ENCODE measurements at places on chromosomes 7 and 10. TPM values are rescaled to one million over a fixed set of nuclear protein-coding genes. Genes with fewer than 3 reads are reported as not detected.

- peak; percentile 45 for DNase-seq
Measured at GRCh38 chr7:73681031-73681430, 2.2 kb downstream of the DNAJC30 start.

DNA sequence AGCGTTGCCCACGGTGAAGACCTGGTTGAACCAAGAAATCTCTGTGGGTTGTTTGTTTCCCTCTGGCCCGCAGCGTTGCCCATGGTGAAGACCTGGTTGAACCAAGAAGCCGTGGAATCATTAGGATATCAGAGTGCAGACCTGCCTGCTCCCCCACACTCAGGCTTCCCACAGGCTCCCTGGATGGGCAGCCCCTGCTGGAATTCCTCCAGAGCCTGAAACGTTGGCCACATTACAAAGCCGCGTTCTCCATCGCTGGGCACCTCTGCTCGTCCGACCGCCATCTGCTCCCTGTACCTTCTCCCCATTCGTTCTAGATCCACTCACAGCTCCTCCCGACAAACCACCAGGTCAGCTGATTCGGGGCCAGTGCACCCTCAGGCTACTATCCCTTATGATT is 266.9 kb upstream of the SHH start:
- DNase-seq, result no peak

GRCh38 chr7:150665896-150666295 is 19.6 kb upstream of the GIMAP2 start:
- DNase-seq, result no peak

GRCh38 chr7:85068799-85069198 is 118.1 kb downstream of the SEMA3D start:
- peak; percentile 30 for DNase-seq

- peak; percentile 5 for DNase-seq
Measured at GRCh38 chr10:116169782-116170445, 103.1 kb downstream of the GFRA1 start.

DNA sequence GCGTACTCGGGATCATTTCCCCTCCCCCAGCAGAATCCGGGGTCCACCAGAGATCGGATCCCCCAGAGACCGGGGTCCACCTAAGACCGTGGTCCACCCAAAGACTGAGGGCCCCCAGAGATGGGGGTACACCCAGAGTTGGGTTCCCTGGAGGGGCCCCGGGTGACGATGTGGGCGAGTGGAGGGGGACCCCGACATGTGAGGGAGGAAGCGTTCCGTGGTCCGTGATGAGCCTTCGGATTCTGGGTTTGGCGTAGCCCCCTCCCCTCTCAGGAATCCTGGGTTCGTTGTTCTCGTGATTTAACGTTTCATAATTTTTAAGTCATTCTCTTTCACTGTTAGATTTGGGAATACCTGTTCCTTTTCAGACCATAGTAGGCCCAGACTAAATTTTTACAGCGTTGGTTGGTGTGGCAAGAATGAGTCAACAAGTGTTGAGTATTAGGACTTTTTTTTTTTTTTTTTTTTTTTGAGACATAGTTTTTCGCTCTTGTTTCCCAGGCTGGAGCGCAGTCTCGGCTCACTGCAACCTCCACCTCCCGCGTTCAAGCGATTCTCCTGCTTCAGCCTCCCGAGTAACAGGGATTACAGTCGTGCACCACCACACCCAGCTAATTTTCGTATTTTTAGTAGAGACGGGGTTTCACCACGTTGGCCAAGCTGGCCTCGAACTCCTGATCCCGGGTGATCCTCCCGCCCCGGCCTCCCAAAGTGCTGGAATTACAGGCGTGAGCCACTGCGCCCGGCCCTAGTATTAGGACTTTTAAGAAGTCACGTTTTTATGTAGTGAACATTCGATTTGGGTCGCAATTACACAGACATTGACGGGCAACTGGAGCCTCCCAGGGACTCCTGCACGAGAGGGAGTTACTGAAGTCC is 672 bp downstream of the GTPBP4 start:
- DNase-seq, result peak; percentile 18

GRCh38 chr10:27643301-27643700 is 102.3 kb downstream of the MKX start:
- DNase-seq, result no peak

DNA sequence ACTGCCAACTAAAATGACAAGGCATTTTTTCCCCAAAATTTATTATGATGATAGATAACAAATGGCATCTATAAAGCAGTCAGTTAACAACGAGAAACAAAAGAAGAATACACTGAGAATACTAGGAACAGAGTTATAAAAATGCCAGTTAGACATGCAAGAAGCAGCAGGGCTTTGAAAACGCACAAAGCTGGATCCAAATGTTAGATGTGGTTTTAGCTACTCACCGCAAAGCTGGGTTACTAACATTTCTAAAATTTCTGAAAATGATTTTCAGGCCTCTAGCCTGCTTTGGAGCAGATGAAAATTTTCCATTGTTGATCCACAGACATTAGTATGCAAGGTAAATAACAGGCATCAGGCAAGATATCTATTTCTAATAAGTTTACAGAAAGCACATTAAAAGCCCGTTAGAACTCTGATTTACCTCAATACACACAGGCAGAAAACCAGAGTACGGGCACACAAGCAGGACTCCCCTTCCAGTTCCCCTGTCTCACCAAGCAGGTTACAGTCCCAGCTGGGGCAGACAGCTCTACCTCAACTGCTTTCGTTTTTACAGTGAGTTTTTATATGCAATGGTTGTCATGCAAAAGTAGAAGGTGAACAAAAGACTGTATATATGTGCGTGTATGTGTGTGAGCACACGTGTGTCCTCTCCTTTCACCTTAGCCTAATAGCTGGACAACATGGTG is 37.9 kb downstream of the GLI3 start:
- peak; percentile 78 for DNase-seq

- DNase-seq, result no peak
Measured at GRCh38 chr7:29228289-29229011, 33.9 kb downstream of the CHN2 start.

GRCh38 chr7:23445326-23445725 is 25.0 kb downstream of the IGF2BP3 start:
- DNase-seq, result no peak

DNA sequence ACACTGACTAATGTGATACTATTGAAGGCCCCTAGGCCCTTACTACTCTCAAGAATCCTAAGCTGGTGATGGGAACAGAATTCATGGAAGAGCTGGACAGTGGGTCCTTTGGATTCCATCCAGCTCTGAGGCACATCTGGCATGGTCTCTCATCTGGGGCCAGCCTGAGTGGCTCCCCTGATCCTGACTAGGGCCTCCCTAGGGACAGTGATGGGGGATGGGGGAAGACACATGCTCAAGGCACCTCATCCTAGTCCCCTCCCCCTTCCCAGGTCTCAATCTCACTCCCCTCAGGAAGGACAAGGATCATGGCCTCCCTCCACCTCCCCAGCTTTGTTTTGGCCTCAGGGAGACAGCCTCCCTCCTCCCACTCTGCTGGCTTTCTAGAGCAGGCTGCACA is 1.8 kb downstream of the KCNIP2 start:
- no peak for DNase-seq

GRCh38 chr7:141178486-141179135 is 104.7 kb downstream of the TMEM178B start:
- DNase-seq, result no peak

GRCh38 chr7:17304926-17305325 is 6.5 kb downstream of the AHR start:
- DNase-seq, result peak; percentile 84

- DNase-seq, result no peak
Measured at GRCh38 chr10:56586461-56586891, 225.4 kb upstream of the ZWINT start.

- peak; percentile 96 for DNase-seq
Measured at GRCh38 chr10:113326160-113327111, 226.4 kb upstream of the HABP2 start.

DNA sequence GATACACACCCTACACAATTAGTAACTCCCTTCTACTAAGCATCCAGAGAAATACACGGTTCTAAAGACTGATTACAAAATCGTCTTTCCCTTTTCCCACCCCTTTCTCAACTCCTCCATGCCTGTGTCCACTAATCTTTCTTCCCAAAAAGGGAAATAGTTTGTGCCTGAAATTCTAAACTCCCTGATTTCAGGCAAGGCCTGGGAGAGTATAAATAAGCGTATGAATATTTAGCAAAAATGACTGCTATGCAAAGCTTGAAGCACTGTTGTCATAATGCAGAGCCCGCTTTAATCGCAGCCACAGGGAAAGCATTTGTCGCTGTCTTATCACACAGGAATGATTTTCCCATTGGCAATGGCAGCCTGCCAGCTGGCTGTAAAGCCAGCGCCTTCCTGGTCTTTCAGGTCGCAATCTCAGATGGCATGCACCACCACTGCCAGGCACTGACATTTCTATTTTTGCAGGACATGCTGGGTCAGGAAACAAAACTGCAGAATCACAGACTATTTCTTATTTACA is 142.9 kb upstream of the PCGF5 start:
- DNase-seq, result no peak

The PON3 gene
- not detected for total RNA-seq

The PRRT4 gene
- total RNA-seq, result not detected

The NME8 gene
- not detected for total RNA-seq

The TUBB8 gene
- not detected for total RNA-seq

The H2BK1 gene
- total RNA-seq, result not detected

The SUN3 gene
- total RNA-seq, result 1.1 TPM

The SFRP4 gene
- not detected for total RNA-seq

The TMEM106B gene
- total RNA-seq, result 40.6 TPM

The GOT1 gene
- total RNA-seq, result 41.9 TPM

Measured in HFFc6 (cell line).